ENCODE measurements at places on chromosomes 6 and 20. TPM values are rescaled to one million over a fixed set of nuclear protein-coding genes. Genes with fewer than 3 reads are reported as not detected.
A peak's percentile ranks its signal among the peaks of the same experiment; 100 is the strongest.

C2 gene
- total RNA-seq = 1.1 TPM

DNA sequence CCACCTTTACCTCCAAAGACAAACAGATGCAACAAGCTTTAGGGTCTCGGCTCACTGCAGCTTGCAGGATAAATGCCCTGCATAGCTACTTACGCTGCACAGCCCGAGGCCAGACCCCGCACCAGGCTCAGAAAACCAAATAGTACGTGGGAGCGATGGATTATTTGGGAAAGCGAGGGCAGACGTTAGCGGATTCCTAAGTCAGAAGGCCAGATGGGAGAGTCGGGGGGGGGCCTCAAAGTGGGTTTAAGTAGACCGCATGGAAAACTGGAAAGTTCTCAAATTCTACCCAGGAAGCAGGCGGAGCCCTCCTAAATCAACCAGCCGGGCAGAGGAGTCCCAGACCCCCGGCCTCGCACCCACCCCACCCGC, 382 bp downstream of the SFT2D1 start:
- H3K36me3 ChIP-seq = peaks cover 37% of the 10 kb centered on the region
- H3K4me1 ChIP-seq = peaks cover 18% of the 10 kb centered on the region
- peak overlapping the region; percentile 98 for H3K4me3 ChIP-seq
- H3K27me3 ChIP-seq = no peaks in the 10 kb centered on the region

DNA sequence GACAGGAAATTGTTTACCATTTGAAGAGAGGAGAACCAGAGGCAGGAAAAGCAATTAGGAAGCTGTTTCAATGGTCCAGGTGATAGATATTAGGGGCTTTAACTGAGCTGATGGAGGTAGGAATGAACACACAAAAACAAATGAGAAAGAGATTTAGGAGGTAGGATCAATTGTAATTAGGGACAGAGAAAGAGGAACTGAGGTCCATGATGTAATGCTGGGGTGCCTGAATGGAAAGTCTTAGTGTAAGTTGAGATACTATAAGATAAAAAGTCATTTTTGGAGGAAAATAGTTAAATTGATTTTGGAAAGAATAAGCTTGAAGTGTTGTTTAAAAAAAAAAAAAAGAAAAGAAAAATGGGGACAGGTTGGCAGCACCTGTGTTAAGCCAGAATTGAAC, 58.5 kb upstream of the B3GAT2 start:
- DNase-seq = no peak
- H3K27ac ChIP-seq = no peak overlapping the region
- H3K27me3 ChIP-seq = no peaks in the 10 kb centered on the region

DNA sequence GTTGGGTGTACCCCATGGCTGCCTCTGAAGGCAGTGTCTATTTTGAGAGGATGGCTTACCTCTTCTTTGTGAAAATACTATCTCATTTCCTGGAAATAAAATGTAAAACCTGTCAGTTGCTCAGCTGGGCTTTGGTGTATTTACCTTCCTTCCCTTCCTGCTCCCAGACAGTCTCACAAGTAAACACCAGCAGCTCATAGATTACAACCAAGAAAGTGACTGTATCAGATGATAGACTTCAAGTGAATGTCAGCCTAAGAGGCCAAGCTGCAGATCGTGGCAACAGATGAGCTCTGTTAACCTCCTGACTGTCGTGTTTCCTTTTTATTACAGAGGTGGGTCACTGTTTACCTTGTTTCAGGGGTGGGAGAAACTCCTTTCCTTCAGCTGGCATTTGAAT, 37.3 kb downstream of the RNF8 start:
- no peaks in the 10 kb centered on the region for H3K4me1 ChIP-seq
- peaks cover 44% of the 10 kb centered on the region for H3K36me3 ChIP-seq
- H3K27ac ChIP-seq = no peak overlapping the region

Data from K562 (cell line).